ENCODE measurements at places on chromosomes 7 and 10. TPM values are rescaled to one million over a fixed set of nuclear protein-coding genes. Genes with fewer than 3 reads are reported as not detected.

RSPH10B2 gene
- 0.21 TPM for total RNA-seq

DNA sequence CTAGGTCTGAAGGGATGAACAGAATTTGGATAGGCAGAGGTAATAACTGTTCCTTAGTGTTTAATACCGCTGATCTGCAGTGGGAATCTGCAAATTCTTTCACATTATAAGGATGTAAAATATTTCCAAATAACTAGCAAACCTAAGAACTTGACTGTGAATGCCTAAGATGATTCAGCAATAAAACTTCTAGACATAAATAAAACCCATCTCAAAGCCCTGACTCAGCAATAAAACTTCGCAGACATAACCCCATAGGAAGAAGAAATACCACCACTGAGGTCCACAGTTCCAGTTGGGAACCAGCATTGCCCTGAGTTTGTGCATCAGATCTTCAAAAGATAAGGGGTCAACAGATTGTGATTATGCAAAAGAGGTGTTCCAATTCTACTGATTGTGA, 354.2 kb downstream of the GFRA1 start:
- no peak for DNase-seq

- DNase-seq, result no peak
Observed at GRCh38 chr7:6221340-6222319, 50.8 kb downstream of the CYTH3 start.

- DNase-seq, result no peak
Observed at GRCh38 chr7:296373-296945, 6.5 kb downstream of the FOXL3 start.
